ENCODE measurements at places on chromosomes 4 and X. TPM values are rescaled to one million over a fixed set of nuclear protein-coding genes. Genes with fewer than 3 reads are reported as not detected.

Gene WDR17
- 1.1 TPM for total RNA-seq

Gene SOWAHD
- 0.34 TPM for total RNA-seq

Gene TCEAL6
- not detected for total RNA-seq

Gene ASB5
- total RNA-seq = not detected

Gene PTPN13
- 2.7 TPM for total RNA-seq

Gene NHS
- total RNA-seq = 5.0 TPM

Gene GRIA3
- not detected for total RNA-seq
